Osteoblast (primary cell): ENCODE measurements at places on chromosomes 7 and 10. TPM values are rescaled to one million over a fixed set of nuclear protein-coding genes. Genes with fewer than 3 reads are reported as not detected.
A peak's percentile ranks its signal among the peaks of the same experiment; 100 is the strongest.

GRCh38 chr7:143467724-143468123, 9.9 kb upstream of the TAS2R41 start:
- no peaks in the 10 kb centered on the region for H3K27me3 ChIP-seq
- no peaks in the 10 kb centered on the region for H3K36me3 ChIP-seq
- H3K27ac ChIP-seq = no peak overlapping the region
- no peaks in the 10 kb centered on the region for H3K4me1 ChIP-seq

GRCh38 chr10:17965649-17966235, 14.0 kb downstream of the SLC39A12 start:
- no peaks in the 10 kb centered on the region for H3K36me3 ChIP-seq
- H3K27me3 ChIP-seq = no peaks in the 10 kb centered on the region
- peaks cover 8% of the 10 kb centered on the region for H3K4me1 ChIP-seq
- no peak overlapping the region for H3K4me3 ChIP-seq
- DNase-seq = no peak

DNA sequence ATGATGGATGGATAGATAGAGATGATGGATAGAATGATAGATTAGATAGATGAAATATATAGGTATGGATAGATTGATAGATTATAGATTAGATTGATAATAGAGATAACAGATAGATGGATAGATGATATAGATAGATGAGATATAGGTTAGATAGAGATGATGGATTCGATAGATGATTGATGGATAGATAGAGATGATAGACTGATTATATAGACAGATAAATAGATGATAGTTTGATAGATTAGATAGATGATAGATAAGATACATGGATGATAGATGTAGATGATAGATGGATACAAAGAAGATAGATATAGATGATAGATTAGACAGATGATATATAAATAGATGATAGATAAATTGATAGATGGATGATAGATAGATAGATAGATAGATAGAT, 448.1 kb downstream of the GALNT17 start:
- H3K36me3 ChIP-seq = no peaks in the 10 kb centered on the region
- H3K27me3 ChIP-seq = no peaks in the 10 kb centered on the region
- H3K4me1 ChIP-seq = no peaks in the 10 kb centered on the region

Gene ADAMTS14
- total RNA-seq = 2.4 and 2.9 TPM in 2 replicates

DNA sequence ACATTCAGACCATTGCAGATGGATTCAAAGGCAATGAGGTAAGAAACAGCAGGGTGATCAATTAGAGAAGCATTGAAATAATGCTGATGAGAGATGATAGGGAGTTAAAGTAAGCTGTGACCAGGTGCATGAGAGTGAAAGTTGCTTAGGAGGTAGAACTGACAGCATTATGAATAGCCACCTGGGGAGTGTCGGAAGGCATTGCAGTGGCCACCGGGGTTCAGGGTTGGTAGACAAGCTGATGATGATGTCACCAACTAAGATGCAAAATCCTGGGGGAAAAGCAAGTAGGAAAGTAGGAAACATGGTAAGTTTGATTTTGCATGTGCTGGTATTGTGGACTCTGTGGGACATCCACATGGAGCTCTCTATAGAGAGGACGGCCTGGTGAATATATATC, 211.9 kb upstream of the ETV1 start:
- no peaks in the 10 kb centered on the region for H3K36me3 ChIP-seq
- DNase-seq = no peak
- H3K4me3 ChIP-seq = no peak overlapping the region
- no peaks in the 10 kb centered on the region for H3K4me1 ChIP-seq
- H3K27me3 ChIP-seq = no peaks in the 10 kb centered on the region

Gene LMTK2
- total RNA-seq = 11.5 and 14.1 TPM in 2 replicates

Gene IMPDH1
- total RNA-seq = 31.5 and 35.8 TPM in 2 replicates

- H3K27ac ChIP-seq = no peak overlapping the region
- peaks cover 10% of the 10 kb centered on the region for H3K4me1 ChIP-seq
- H3K4me3 ChIP-seq = no peak overlapping the region
- no peaks in the 10 kb centered on the region for H3K27me3 ChIP-seq
- DNase-seq = no peak
- H3K36me3 ChIP-seq = no peaks in the 10 kb centered on the region
Measured at GRCh38 chr10:63416376-63416775, 49.4 kb downstream of the JMJD1C start.

DNA sequence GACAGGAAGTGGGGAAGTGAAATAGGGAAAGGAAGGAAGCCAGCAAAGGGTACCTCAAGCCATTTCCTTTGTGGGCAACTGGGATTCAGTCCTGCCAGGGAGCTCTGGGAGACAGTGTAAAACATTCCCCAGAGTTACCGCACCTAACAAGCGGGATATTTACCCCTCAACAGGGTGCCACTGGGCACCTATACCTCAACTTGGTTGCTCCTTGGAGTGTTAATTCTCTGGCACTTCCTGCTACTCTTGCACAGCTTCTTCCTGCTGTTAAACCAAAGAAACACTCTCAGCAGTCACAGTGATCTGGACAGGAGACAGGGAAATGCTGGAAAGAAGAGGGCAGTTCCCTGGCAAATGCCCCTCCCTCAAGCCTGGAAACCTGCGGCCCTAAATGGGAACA, 151.3 kb downstream of the REEP3 start:
- no peaks in the 10 kb centered on the region for H3K36me3 ChIP-seq
- no peak overlapping the region for H3K27ac ChIP-seq
- DNase-seq = no peak
- peaks cover 22% of the 10 kb centered on the region for H3K4me1 ChIP-seq

DNA sequence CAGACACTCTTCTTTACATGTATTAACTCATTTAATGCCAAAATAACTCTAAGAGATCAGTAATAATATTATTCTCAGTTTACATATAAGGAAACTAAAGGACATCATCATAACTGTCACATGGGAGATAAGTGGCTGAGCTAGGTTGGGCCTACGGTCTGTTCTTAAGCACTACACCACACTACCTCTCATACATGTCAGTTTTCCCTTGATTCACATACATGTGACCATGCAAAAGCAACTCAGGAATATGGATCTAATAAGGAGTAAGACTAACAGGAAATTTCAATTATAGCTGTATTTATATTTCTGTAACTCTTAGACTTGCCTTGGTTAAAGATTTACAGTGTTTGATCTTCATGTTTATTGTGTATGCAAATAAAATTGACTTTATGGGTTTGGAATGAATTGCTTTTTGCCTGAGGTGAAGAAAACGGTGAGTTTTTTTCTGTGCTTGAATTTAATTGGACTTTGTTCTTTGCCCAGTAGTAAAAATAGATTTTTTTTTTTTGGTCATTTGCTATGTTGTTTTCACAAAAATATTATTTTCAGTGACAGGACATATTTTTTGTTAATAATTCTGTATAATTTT, 69.7 kb downstream of the CYP51A1 start:
- H3K4me3 ChIP-seq = no peak overlapping the region
- peaks cover 15% of the 10 kb centered on the region for H3K36me3 ChIP-seq
- peak; percentile 6 for DNase-seq

DNA sequence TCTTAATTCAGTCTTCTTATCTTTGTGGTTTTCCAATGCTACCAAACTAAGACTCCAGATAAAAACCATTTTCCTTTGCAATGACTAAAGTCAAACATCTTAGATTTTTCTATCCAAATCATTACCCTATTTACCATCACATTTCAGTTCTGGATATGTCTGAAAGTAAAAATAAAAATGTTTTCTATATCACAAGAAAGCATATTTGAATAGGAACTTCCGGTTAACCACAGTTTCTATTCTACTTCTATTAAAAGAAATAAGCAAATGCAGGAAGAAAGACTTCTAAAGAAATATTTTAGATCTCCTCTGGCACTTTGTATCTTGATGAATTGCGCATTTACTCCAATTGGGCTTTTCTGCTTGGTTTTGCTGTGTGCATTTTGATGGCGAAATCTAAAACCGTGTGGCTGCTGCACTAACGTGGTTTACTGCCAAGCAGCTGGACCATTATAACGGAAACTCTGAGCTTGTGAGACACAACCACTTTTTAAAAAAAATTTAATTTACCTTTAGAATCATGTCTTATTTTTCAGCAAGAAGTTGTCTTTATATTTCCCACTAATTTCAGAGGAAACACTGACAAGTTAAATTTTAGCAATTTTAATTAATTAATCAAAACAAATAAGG, 146.1 kb downstream of the VPS50 start:
- H3K27ac ChIP-seq = no peak overlapping the region
- H3K4me1 ChIP-seq = no peaks in the 10 kb centered on the region
- H3K4me3 ChIP-seq = no peak overlapping the region

- H3K27me3 ChIP-seq = peaks cover 17% of the 10 kb centered on the region
- H3K36me3 ChIP-seq = no peaks in the 10 kb centered on the region
- DNase-seq = peak; percentile 89
- no peak overlapping the region for H3K4me3 ChIP-seq
Measured at GRCh38 chr10:2927958-2928840, 139.1 kb upstream of the PFKP start.

DNA sequence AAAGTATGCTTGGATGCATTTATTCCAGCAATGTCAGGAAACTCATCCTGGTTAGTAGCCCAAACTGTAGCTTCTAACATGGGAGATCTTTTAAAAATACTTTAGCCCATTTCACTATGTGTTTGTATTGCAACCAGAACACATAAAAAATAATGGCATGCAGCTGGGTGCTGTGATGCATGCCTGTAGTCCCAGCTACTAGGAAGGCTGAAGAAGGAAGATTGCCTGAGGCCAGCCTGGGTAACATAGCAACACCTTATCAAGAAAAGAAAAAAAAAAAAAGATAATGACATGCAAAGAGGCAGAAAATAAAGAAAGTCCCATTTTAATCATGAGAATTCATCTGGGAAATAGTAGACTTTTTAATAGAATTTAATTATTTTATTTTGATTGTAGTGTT, 517.0 kb upstream of the TEX47 start:
- H3K36me3 ChIP-seq = no peaks in the 10 kb centered on the region
- no peak overlapping the region for H3K27ac ChIP-seq
- H3K4me3 ChIP-seq = no peak overlapping the region
- H3K4me1 ChIP-seq = no peaks in the 10 kb centered on the region

GRCh38 chr7:155741805-155742204, 70.5 kb downstream of the SHH start:
- no peaks in the 10 kb centered on the region for H3K4me1 ChIP-seq
- H3K27ac ChIP-seq = no peak overlapping the region
- no peak for DNase-seq
- no peak overlapping the region for H3K4me3 ChIP-seq
- no peaks in the 10 kb centered on the region for H3K27me3 ChIP-seq
- peaks cover 65% of the 10 kb centered on the region for H3K36me3 ChIP-seq

DNA sequence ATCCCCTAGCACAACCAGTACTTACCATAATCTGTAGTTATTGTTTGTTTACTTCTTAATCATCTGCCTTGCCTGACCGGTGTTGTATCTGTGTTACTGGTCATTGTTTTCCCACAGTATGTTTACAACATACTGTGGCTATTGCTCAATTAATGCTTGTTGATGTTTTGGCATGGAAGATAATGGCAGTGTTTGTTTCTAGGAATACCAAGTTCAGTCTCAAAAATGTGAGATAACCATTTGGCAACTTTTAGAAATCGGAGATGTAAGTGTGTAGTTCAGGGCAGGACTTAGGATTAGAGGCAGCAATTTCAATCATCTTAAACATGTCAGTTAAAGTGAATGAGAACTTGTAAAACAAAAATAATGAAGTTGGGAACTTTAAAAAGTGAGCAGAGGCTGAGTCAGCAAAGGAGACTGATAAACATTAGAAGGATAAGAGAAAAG, 8.2 kb downstream of the MINDY3 start:
- no peaks in the 10 kb centered on the region for H3K4me1 ChIP-seq
- no peak overlapping the region for H3K4me3 ChIP-seq
- H3K27me3 ChIP-seq = no peaks in the 10 kb centered on the region
- no peaks in the 10 kb centered on the region for H3K36me3 ChIP-seq
- DNase-seq = no peak

DNA sequence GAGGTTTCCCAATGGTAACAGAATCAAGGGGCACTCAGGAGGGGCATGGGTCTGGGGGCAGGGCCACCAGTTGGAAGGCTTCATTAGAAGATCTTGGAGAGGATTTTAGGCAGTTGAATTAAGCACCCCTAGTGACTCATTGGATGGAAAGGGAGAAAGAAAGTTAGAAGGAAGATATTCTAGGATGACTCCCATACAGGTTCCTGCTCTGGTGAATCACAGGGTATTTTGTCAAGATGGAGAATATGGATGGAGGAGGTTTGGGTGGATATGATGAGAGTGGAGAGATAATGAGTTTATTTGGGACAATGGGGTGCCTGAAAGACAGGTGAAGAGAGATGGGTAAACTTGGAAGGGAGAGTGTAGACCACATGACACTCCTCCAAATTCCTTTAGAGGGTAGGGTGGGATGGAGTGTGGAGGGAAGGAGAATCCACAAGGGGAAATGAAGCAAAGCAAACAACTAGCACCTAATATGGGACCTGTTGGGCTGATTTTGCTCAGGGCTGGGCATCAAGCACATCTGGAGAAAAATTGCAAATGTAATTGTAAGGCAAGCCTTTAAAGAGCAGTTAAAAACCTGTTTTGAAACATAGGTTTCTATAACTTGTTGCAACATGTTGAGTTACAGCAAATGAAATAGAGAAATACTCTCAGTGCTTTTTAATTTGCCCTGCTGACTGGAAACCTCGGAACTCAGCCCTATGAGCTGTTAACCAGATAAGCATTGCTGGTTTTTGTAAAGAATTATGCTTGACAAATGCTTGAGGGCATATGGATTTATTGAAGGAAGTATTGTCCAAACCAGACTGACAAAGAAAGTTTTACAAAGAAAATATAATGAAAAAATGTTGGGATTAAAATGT, 2.9 kb upstream of the ENTPD7 start:
- H3K27ac ChIP-seq = no peak overlapping the region
- no peaks in the 10 kb centered on the region for H3K27me3 ChIP-seq
- H3K4me3 ChIP-seq = no peak overlapping the region
- no peak for DNase-seq

DNA sequence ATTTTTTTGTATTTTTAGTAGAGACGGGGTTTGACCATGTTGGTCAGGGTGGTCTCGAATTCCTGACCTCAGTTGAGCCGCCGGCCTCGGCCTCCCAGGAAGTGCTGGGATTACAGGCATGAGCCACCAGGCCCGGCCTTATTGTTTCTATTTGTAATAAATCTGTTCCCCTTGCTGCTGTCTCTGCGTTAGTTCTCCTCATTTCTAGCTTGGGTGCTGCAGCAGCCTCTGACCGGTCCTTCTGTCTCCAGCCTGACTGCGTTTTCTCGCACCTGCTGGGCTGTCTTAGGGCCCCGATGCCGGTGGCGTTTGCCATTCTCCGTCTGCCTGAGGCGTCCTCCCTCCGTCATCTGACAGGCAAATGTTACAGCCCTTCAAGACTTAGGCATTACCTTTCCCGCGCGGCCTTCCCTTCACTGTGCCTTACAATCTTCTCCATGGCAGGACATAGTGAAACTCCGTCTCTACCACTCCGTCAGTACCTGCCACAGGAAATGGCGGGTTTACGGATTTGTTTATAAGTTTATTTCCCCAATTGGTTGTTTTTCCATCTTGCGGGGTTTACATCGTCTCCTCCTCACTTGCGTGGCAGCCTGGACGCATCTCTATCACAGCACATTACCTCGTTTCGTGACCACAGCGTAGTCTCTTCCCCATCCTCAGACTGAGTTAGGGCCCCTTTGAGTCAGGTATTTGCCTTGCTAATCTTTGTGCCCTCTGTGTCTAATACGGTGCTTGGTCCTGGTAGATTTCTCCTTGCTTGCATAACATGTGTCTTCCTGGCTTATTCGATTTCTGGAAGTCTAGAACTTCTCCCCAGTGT, 2.3 kb upstream of the GIMAP8 start:
- no peak overlapping the region for H3K4me3 ChIP-seq
- no peak for DNase-seq
- H3K27me3 ChIP-seq = peaks cover 6% of the 10 kb centered on the region
- H3K4me1 ChIP-seq = no peaks in the 10 kb centered on the region
- H3K27ac ChIP-seq = no peak overlapping the region
- H3K36me3 ChIP-seq = no peaks in the 10 kb centered on the region

Gene TEX36
- total RNA-seq = not detected in 2 replicates
